ENCODE measurements at places on chromosomes 6 and 20.

DNA sequence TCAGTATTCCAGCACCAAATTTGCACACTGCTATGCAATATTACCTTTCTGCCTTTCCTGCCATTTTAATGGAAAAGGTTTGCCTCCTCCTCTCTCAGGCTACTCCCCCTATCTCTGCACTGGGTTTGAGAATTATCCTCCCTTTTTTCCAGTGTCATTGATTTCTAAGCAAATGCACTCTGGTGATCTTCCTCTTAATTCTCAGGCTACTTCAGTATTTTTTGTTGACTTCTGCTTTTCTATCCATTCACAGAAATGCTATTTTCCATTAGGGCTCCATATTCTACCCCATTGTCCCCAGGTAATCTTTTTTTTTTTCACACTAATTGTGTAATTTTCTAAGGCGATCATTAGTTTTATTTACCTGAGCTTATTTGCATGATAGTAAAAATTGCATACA is 144.0 kb downstream of the GJA1 start:
- no peak for DNase-seq

DNA sequence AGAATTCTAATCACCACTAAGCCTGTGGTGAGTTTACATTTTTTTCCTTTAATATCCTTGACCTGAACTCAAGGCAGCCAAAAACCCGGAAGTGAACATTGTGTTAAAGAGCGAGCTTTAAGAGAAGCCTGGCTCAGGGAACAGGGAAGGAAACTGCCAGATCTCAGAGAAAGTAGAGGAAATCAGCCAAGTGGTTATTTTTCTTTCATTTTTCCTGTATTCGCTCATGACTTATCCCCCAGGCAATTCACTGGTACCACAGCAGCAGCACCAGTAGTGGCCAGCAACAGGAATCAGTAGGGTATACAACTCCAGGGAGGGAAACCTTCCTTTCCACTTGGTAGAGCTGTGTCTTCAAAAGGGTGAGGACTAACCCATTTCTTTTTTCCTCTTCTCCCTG is 89.6 kb upstream of the HMGCLL1 start:
- no peak for DNase-seq

DNA sequence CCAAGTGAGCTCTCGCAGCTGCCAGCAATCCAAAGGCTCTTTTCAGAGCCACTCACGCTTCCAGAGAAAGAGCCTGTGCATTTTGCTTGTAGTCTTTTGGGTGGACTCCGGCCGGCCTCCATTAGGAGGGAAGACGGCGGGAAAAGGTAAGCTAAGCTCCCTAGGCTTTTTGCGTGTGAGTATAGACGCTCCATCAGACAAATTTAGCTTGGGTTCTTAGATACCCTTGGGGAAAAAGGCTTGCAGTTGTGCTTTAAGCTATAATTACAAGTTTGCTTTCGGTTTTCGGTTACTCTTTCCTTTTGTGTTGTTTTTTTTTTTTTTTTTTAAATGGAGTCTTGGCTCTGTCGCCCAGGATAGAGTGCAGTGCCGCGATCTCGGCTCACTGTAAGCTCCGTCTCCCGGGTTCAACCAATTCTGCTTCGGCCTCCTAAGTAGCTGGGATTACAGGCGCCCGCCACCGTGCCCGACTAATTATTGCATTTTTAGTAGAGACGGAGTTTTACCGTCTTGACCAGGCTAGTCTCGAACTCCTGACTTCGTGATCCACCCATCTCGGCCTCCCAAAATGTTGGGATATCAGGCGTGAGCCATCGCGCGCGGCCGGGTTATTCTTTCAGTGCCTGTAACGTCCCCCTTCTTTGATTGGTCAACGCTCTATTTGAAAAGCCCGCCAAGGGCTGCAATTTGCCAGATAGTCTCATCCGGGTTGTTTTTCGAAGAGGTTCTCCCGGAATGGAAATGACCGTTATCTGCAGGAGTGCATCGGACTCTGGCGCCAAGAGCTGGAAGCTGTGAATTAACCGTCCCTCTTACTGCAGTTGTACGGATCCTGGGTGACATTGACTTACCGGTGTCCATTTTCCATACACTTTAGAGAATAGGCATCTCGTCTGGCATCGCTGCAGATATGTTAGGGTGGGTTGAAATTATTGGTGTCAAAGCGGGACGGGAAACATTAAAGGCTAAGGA is 18.1 kb downstream of the OR2B2 start:
- DNase-seq: peak; percentile 44

DNA sequence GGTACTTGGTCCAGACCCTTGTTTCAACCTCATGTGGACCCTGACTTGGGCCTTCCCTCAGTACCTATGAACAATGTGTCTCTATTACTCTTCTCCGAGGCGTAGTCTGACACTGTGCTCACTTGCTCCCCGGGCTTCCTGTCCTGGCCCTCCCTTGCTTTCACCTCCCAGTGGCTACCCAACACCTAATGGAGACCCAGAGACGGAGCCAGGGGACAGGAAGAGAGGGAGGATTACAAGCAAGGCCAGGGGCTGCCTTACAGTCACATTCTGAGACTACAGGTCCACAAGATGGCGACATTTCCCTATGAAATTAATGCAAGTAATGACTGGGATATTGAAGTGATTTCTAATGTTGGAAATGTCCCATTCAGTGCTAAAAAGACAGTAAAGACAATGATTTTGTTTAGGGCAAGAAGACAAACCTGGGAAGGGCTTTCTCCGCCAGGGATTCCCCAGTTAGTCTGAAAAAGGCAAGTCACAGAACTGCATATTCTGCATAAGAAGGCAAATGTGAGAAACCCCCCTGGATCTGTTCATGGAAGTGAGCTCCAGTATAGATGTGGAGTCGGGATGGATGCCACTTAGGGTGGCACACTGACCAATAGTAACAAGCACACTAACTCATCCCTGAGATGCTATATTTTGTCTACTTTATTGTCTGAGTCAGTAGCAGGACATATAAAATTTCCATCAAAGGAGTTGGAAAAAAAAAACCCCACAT is 44.0 kb upstream of the ZBTB24 start:
- no peak for DNase-seq

- no peak for DNase-seq
These were observed 16.7 kb upstream of the PRDM1 start for GRCh38 chr6:106069478-106069877.

DNA sequence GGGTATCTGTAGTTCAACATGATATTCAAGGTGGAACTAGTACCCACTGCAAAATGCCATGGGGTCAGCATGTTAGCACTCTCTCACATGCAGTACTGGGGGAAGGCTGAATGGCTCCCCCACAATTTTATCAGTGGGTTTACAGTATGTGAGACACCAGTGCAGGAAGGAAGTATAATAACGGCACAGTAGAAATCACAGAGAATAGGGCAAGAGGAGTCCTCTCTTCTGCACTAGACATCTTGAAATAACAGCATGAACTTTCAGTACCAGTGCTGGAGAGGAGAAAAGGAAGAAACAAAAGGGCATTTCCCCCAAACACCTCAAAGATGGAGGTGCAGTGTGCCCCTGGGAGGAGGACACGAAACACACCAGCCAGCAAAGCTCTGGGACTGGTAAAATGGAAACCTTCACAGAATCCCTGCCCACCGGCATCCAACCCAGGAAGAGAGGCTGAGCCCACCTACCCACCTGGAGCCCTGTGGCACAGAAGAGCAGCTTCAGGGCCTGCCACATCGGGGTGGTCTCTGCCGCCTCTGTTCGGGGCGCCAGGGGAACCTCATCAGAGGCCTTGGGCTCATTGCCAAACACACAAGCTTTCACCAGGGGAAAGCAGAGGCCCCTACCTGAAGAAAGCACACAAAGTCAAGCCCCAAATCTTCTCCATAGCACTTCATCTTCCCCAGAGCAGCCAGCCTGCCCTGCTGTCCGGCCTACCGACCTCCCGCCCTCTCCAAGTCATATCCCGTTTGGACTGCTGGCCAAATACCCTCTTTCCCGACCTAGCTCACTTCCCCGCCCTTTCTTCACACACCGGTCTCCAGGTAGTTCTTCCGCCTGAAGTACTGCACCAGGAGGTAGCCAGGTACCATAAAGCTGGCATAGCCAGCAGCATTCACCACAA is 1.2 kb downstream of the SLC35B2 start:
- no peak for DNase-seq

DNA sequence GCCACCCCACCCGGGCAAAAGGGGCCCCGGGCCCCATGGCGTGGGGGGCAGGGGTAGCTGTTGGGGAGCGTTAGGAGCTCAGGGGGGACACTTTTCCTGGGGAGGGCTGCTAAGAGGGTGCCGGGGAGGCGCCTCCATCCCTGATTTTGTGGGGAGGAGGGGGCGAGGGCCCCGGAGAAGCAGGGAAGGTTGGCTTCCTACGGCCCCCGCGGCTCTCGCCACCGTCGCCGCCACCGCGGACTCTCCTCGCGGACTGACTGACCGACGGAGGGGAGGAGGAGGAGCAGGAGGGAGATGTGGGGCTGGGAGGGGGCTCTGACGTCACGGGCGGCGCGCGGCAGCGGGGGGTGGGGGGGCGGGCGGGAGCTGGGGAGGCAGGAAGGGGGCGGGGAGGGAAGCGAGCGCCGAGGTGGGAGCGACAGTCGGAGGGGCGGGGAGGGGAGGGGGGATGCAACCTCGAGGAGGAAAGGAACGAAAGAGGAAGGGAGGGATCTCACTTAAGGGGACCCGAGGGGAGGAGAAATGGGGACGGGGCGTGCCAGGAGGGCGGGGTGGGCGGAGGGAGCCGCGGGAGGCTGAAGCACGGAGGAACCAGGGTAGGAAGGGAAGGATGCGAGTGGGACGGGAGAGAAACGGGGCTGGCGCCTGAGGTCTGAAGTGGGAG is 5.1 kb downstream of the GABBR1 start:
- DNase-seq: no peak

DNA sequence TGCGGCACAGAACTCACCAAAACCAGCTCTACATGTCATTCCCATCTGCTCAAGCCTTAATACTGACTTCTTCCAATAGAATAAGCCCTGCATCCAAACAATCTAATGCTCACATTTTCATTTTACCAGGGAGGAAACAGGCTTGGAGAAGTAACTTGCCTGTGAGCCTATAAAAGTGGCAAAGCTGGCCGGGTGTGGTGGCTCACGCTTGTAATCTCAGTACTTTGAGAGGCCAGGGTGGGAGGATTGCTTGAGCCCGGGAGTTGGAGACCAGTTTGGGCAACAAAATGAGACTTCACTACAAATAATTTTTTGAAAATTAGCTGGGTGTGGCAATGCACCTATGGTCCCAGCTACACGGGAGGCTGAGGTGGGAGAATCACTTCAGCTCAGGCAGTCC is 133.7 kb downstream of the LY86 start:
- no peak for DNase-seq

GRCh38 chr6:90765491-90765890 is 178.6 kb upstream of the MAP3K7 start:
- no peak for DNase-seq

- DNase-seq: no peak
These were observed 147.8 kb downstream of the EDN3 start for GRCh38 chr20:59448196-59448595.

DNA sequence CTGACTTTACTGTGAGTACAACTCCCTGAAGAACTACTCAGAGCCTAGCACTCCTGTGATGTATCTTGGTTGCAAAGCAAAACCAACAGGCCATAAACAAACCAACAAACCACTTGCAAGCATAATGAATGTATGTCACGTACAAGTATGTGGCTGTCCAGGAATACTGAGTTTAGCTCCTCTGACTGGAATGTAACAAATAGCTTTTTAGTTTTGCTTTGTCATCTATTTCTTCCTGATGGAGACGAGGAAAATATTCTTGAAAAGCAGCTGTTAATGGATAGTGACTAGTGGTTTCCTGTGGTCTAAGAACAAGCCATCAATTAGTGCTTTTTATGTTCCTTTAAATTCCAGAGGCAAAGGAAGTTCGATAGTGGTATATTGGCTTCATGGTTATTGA is 101.9 kb upstream of the LY86 start:
- DNase-seq: no peak

DNA sequence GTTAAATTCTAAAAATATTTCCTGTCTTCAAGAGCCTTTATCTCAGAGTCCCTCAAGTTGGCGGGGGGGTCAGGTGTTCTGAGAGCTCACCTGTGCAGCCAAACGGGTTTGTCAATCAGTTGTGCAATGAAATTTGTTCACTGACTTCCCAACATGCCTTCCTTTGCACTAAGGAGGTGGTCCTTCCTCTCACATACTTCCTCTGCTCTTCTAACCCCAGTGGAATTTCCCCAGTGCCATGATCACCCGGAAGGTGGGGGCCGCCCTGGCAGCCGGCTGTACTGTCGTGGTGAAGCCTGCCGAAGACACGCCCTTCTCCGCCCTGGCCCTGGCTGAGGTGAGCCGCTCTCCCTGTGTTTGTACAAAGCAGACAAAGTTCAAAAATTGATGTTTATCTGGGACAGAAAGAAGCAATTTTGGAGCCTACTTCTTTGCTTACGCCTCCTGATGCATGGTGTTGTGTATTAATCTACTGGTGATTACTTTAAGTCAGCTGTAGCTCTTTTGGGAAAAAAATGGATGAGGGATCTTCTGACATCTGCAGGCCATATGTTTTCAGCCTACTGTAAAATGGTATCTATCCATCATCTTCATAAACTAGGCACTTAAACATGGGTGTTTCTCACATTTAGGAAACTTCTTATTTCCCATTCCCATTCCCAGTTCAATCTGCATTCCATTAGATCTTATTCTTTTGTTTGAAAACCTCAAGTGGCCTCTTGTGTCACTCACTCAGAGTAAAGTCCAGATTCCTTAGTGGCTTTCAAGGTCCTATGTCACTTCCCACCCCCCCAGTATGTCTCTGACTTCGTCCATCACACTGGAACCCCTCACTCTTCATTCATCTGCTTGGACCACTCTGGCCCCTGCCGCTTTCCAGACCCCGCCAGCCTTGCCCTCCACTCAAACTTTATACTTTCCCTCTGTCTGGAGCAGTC is 10.1 kb downstream of the ALDH5A1 start:
- DNase-seq: no peak

- DNase-seq: no peak
These were observed 26.1 kb downstream of the SCP2D1 start for GRCh38 chr20:18839507-18840247.

DNA sequence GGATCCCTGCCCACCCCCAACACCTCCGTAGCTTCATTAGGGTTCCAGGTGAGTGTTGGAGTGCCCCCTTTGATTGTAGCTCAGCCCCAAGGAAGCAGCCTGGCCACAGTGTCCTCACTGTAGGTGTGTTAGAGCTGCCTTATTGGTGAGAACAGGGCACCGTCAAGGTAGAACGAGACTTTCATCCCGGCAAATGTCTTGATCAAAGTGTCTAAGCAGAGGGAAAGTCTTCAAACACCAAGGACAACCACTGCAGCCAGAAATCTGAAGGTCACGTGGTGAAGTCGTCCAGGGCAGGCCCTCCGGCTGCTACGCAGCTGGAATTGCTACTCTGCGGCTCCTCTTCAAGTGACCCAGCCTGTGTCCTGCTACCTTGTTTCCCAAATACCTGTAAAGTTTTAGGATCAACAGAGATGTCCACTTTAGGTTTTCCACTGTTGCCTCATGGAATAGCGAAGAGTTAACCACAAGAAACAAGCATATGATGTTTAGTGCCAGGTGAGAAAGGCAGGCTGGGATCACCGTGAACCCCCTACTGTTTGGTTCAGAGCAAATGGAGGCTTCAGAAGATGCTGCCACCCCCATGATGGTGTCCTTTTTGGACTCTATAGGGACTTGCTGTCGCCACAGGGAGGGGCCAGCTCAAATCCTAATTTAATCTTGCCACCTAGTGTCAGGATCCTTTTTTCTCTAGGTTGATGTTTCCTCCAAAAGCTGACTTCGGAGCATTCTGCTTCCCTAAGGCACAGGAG is 1.7 kb upstream of the DLL1 start:
- no peak for DNase-seq

GRCh38 chr6:52994031-52994838 is 849 bp downstream of the GSTA4 start:
- no peak for DNase-seq

Data from stimulated activated CD8-positive, alpha-beta memory T cell treated with anti-CD3 and anti-CD28 coated beads, Interleukin-15, amount 100 ng/mL, for 24 hours (primary cell).